ENCODE measurements at places on chromosomes 3 and 15.

- no peak for DNase-seq
Measured at GRCh38 chr15:60407415-60407805, 9.6 kb upstream of the ANXA2 start.

- DNase-seq = no peak
Measured at GRCh38 chr3:126481808-126482502, 6.3 kb upstream of the ZXDC start.

- no peak for DNase-seq
Measured at GRCh38 chr15:65392368-65392767, 14.6 kb upstream of the IGDCC3 start.

- DNase-seq = no peak
Measured at GRCh38 chr3:133527081-133527715, 46.3 kb upstream of the CDV3 start.

- DNase-seq = no peak
Measured at GRCh38 chr3:170751083-170751898, 118.7 kb downstream of the RPL22L1 start.

DNA sequence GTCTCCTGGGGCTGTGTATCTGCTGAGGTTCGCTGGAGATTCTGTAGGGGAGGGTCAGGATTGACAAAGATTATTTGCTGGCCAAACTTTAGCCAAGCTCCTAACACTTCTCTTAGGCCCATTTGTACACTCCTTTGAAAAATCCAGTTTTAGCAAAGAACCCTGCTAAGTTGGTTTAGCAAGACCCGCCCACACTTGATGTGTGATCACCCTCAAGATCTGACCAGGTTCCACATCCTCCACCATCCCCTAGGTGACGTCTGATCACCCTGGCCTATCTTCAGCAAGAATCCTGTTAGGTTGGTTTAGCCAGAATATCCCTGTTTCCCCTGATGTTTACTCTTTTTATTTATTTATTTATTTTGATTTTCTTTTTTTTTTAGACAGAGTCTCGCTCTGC is 14.8 kb upstream of the SLC35G2 start:
- no peak for DNase-seq

DNA sequence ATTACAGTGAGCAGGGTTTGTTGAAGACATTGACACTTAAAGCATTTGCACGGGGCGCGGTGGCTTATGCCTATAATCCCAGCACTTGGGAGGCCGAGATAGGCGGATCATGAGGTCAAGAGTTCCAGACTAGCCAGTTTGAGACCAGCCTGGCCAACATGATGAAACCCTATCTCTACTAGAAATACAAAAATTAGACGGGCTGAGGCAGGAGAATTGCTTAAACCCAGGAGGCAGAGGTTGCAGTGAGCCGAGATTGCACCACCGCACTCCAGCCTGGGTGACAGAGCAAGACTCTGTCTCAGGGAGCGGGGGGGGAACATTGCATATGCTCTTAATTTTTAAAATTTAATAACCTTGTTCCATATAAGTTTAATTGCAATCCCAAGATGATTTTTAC is 11.9 kb downstream of the STT3B start:
- DNase-seq = no peak

DNA sequence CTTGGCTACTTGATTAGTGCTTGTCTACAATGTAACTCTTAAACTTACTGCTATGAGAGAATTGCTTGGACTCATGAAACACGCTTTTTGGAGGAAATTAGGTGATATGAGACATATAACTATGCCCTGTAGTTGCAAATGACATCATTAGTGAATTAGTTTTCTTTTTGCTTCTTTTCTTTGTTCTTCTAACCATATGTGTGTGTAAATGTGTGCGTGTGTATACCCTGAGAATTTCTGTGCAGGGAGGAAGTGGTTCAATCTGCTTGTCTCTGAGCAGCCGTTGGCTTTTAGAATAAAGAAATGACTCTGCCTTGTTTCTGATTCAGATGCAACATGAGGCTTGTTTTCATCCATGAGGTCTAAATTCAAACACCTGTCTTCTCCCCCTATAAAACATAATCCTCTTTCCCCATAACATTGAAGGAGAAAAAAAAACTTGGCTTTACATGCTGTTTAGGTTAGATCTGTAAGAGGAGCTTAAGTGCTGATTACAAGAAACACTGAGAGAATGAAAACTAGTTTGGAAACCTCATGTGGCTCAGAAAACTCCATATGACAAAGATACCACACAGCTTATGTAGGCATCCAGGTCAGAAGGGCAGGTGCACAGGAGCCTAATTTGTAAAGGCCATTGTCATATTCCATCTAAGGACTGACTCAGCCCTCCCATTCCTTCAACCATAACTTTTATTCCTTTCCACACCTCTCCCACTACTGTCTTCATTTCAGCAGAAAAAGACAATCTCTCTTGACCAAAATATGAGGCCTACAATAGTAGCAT is 30.5 kb upstream of the BLM start:
- no peak for DNase-seq

GRCh38 chr3:114623420-114624046 is 329.7 kb downstream of the TIGIT start:
- DNase-seq = no peak

DNA sequence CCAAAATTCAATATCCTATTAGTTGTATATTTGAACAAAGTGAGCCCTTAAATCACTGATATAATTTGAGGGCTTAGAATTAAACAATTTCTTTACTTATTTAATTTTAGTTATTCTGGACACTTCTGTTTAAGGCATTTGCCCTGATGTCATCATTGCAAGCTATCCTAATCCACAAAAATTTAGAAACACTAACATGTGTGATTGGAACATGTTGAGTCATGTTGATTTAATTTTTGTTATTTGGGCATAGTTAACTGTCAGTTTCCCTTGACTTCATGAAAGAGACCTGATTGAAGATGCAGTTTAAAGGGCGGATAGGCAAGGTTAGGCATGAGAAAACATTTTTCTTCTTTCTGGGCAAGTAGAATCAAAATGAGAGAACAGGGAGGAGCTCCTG is 682.6 kb downstream of the ROBO1 start:
- no peak for DNase-seq

- DNase-seq = no peak
Measured at GRCh38 chr15:83287541-83288027, 3.1 kb upstream of the BNC1 start.

DNA sequence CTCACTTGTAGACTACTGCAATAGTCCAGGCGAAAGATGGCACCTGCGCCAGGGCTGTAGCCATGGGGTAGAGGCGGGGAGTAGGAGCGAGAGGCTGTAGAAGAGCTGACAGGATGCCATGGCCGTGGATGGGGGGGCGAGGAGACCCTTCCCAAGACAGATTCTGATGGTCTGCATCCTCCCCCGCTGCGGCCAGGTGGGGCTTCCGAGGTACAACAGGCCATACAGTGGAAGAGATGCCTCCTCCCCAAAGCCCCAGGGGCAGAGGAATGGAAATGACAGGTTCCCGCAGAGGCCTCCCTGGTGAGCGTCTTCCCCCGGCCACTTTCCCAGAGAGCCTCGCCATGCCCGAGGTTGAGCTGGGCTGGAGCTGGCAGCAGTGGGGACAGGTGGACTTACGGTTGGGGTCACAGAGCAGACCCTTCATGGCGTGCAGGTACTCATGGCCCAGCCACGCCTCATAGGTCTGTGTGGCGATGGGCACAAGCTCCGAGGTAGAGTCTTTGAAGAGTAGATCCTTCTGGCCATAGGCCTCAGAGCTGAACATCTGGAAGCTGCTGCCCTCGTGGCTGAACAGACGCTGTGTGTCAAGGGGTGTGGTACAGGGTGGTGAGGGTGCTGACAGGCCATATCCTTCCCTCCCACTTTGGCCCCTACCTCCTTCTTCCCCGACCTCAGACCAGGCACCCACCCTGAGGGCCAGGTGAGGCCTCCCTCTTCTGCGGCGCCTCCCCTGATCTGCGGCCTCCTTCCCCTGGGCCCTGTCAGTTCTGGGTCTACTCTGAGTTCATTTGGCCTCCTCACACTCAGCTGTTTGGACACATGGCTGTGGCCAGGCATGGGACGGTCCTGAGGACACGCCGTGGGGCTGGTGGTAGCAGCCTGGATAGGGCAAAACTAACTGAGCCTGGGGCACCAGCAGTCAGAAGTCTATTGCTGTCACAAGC is 13.6 kb downstream of the MELTF start:
- DNase-seq = no peak

GRCh38 chr15:66389859-66390381 is 3.2 kb downstream of the MAP2K1 start:
- DNase-seq = no peak

- no peak for DNase-seq
Measured at GRCh38 chr3:44125882-44126281, 115.8 kb upstream of the TOPAZ1 start.

- no peak for DNase-seq
Measured at GRCh38 chr3:177490626-177491025, 293.3 kb upstream of the TBL1XR1 start.

GRCh38 chr3:128993461-128994172 is at the start of gene CFAP92:
TSS of gene CFAP92 (minus strand) at chr3:128994076. CDS start at chr3:128993304, 772 bp downstream.
- DNase-seq = peak; percentile 25

GRCh38 chr3:196677353-196677752 is 34.7 kb downstream of the CEP19 start:
- DNase-seq = no peak

DNA sequence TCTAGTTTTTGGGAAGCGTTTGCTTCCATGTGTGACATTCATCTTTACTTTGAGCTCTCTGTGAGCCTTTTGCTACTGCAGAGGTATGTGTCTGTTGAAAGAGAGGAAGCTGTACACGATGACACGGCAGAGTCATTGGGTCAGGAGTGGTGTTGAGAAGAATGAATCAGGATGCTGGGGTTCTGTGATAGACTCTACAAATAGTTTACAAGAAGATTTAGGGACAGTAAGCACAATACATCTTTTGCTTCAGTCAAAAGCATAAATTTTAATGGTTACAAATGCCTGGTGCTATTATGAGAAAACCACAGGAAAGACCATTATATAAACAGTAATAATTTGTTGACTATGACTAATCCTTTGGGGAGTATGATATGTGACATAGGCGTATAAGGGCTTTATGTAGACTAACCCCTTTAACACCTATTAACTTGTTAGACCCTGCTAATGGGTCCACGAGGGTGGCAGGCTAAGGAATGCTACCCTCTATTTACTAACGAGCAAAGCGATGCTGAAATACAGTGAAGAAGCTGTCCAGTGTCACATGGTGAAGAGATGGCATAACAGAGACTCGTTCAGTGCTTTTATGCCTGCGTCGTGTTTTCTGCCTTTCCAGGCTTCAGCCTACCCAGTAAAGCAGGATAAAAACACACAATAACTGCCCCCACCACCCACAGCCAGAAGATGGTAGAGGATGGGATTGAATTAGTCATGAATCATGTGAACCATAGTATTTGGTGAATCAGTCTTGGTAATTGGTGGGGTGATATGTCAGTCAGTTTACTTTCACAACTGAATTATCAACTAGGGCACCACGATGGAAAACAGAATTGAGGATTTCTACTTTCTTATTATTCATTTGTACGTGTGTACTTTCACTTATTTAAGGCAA is 118.8 kb downstream of the LPP start:
- no peak for DNase-seq

DNA sequence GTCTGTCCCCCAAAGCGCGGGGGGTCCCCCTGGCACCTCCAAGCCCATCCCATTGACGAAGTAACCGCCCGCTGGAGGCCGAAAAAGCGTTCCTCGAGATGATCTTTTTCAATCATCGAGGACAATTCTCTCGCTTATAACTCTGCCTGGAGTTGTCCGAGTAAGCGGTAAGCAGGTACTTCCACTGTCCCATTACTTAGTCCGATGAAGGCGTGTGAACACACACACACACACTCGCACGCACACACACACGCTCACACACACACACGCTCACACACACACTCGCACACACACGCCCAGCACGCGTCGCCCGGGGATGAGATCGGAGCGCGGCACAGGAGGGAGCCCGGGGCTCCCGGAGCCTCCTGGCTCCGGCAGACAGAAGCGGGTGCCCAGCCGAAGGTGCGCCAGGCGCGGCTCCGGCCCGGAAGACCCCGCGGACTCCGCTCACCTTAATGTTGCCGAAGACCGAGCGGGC is 430 bp downstream of the SLCO2A1 start:
- no peak for DNase-seq

DNA sequence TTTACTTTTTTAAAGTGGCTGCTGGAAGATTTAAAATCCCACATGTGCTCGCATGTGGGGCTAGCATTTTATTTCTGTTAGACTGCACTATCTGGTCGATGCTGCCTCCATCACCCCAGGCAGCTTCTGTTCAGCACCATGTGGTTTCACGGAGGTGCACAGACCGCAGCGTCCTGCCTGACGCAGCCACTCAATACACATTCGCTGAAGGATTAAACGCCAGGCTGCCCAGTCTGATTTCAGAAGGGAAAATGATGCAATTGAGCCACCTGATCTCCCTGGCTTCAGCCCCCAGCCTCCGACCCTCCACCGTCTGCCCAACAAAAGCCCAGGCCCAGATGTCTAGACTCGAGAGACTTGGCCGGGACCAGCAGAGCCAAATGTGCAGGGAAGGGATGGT is 84.5 kb downstream of the MEGF11 start:
- DNase-seq = no peak

All from esophagus squamous epithelium (tissue), 5 donors.